A172 (cell line): ENCODE measurements at places on chromosomes 2 and 18.

DNA sequence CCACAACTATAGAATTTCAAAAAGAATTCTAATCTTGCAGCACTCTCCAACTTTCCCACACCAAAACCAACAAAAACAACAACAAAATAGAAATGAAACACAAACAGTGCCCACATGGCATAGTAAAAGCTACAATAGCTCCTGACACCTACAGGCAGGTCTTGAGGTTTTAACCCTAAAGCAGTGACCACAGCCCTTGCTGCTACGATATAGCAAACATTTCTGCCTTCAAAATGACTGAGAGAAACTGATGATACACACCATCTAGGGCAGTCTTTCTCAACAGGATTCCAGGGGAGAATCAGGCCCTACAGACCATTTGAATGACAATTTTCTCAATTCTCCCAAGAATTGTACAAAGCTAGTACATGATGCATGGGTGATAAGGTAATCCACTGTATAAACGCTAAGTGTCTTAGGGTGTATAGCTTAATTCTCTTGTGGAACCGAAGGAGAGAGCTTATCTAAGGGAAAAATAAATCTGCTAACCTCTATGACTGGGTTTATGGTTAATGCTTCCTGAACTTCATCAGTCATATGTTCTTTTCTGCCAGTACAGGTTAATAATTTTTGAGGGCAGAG, 46.5 kb downstream of the TRAK2 start:
- DNase-seq: no peak

GRCh38 chr2:183950673-183951072, 647.7 kb upstream of the ZNF804A start:
- DNase-seq: no peak

GRCh38 chr2:11057031-11057430, 98.2 kb upstream of the SLC66A3 start:
- no peak for DNase-seq

DNA sequence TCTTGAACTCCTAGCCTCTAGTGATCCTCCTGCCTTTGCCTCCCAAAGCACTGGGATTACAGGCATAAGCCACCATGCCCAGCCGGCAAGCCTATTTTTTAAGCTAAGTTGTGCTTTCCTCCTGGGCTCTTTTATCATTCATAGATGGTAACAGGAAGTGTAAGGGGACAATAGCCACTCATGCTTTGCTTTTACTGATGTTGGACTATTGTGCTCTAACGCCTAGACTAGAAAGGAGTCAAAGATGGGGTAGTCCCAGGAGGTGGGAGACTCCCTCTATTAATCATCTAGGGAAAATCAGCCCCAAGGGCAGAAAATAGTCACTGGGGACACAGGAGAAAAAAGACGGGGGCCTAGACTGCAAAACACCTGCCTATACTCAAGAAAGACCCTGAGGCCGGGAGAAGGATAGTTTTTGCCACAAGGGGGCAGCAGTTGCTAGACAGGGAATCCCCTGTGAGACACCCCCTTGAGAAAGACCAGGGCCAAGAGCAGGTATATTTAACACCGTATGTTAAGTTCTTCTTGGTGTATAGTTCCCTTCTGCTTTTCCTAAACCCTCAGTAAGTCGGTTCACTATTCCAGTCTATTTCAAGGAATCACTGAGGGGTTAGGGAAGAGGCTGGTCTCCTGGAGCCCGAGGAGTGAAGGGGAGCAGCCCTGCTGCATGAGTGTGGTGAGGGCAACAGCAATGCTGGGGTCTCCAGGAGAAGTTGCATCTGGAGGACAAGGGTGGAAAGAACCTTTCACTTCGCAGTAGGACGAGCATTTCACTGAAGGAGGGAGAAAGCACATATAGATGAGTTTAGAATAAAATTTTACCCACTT, 2.1 kb upstream of the CXCR1 start:
- DNase-seq: peak; percentile 34

DNA sequence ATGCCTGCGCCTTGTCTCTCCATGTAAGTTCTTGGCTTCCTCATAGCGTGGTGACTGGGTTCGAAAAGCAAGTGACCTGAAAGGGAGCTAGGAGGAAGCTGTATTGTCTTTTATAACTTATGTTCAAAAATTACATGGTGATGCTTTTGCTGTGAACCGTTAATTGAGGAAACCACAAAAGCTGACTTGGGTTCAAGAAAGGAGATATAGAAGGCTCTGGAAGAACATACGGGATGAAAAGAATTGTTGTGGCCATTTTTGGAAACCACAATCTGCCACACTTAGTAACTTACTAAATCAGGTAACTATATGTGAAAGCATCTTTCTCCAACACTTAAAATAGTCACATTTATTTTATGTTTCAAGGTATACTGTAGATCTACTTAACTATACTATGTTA, 177.0 kb upstream of the RBMS1 start:
- no peak for DNase-seq

DNA sequence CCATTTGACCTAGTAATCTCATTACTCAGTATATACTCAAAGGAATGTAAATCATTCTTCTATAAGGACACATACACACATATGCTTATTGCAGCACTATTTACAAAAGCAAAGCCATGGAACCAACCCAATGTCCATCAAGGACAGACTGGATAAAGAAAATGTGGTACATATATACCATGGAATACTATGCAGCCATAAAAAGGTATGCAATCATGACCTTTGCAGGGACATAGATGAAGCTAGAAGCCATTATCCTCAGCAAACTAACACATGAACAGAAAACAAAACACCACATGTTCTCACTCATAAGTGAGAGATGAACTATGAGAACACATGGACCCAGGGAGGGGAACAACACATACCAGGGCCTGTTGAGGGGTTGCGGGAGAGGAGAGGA, 214.5 kb downstream of the NBAS start:
- DNase-seq: no peak

GRCh38 chr2:233436691-233437438, 82.6 kb downstream of the DGKD start:
- DNase-seq: no peak

DNA sequence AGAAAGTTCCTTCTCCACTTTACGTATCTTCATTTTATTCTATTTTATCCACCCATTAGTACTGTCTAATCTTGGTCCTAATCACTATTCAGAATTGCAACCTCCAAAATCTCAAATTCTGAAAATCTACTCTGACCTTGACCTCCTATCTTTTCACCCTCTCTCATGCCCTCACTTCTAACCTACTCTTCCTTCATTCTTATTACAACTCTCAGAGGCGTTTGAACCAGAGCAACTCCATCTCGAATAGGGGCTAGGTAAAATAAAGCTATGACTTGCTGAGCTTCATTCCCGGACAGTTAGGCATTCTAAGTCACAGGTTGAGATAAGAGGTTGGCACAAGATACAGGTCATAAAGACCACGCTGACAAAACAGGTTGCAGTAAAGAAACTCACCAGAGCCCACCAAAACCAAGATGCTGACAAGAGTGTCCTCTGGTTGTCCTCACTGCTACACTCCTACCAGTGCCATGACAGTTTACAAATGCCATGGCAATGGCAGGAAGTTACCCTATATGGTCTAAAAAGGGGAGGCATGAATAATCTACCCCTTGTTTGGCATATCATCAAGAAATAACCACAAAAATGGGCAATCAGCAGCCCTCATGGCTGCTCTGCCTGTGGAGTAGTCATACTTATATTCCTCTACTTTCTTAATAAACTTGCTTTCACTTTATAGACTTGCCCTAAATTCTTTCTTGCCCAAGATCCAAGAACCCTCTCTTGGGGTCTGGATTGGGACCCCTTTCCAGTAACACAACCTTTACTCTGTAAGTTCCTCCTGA, 11.4 kb downstream of the CCDC88A start:
- DNase-seq: peak; percentile 70

- no peak for DNase-seq
These were observed 42.8 kb downstream of the SCRN3 start for GRCh38 chr2:174438146-174438886.

DNA sequence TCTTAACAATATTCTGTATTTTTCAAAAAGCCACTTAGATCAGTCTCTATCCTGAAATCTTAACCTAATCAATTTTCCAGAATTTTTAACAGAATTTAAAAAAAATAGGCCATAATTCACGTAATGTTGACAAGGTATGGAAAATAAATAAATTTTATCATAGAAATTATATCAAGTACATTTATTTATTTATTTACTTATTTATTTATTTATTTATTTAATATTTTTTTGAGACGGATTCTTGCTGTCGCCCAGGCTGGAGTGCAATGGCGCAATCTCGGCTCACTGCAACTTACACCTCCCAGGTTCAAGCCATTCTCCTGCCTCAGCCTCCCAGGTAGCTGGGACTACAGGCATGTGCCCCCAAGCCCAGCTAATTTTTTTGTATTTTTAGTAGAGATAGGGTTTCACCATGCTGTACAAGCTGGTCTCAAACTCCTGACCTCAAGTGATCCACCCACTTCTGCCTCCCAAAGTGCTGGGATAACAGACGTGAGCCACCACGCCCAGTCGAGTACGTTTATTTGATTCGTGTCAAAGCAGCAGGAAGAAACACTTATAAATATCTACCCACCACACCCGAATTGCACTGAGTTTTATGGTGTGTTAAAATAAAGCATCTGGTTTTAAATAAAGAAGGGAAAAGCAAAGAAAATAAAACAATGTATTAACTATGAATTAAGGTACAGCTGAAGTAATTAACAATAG, 60.1 kb downstream of the DSC3 start:
- no peak for DNase-seq

DNA sequence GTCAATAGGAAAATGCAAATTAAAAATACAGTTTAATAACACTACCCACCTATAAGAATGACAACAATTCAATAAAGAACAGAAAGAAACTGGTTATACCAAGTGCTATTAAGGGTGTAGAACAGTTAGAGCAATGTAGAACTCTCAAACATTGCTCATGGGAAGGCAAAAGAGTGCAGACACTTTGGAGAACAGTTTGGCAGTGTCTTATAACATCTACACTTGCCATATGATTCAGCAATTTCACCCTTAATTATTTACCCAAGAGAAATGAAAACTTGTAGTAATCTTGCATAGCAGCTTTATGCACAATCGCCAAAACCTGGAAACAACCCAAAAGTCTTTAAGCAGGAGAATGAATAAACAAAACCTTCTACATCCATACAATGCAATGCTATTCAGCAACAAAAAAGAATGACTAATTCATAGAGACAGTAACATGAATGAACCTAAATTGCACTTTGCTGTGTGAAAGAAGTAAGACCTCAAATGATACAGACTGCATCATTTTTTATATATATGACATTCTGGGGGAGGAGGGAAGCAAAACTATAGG, 455.2 kb downstream of the THSD7B start:
- DNase-seq: no peak

DNA sequence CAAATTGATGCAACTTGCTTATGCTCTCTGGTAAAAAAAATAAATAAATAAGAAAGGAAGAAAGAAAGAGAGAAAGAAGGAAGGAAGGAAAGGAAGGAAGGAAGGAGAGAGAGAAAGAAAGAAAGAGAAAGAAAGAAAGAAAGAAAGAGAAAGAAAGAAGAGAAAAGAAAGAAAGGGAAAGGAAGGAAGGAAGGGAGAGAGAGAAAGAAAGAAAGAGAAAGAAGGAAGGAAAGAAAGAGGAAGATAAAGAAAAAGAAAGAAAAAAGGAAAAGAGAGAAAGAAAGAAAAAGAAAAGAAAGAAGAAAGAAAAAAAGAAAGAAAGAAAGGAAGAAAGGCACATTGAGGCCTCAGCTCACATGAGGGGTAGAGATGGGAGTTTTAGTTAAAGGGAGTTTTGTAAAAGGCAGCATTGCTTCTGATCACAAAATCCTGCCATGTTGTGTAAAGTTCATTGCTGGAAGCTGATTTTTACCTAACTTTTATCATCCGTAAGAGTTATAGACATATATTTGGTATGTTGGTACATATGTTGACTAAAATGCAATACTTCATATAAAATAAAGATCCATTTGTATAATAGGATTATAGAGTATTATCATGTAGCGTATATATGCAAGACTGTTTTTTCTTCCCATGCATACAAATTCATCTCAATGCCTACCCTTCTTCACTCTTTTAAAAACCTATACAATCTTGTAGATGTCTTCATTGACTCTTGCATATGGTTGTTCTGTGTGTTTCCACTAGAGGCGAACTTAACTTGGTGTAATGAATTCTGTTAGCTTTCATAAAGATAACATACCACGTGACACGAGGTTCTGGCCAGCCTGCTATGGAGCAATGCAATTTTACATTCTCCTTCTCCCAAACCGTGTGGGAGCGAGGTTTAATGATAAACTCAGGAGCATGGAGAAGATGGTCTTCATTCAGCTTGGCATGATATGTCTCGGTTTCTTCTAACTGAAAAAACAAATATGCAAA, 32.8 kb downstream of the MYOM1 start:
- DNase-seq: no peak

- no peak for DNase-seq
These were observed 41.4 kb downstream of the FMNL2 start for GRCh38 chr2:152376385-152376784.

DNA sequence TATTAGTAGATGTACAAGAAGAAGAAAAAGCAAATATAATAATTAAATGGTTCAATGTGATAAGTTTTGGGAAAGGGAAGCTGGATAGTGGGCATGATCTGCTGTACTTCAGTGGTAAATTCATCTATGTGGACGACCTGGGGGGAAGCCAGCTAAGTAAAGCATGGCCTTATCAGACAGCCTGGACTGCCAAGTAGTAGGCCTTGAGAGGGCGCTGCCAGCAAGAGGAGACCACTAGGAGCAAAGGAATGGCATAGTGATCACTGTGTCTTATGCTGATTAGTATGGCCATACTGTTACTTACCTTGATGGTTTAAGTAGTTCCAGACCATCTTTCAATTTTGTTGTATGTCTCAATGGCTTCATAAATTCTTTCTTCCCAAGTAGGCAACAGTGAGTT, 287.6 kb downstream of the SETBP1 start:
- no peak for DNase-seq

GRCh38 chr2:239236808-239237205, 164.0 kb downstream of the HDAC4 start:
- no peak for DNase-seq

- peak; percentile 62 for DNase-seq
These were observed 4.6 kb upstream of the MLPH start for GRCh38 chr2:237482485-237482884.

DNA sequence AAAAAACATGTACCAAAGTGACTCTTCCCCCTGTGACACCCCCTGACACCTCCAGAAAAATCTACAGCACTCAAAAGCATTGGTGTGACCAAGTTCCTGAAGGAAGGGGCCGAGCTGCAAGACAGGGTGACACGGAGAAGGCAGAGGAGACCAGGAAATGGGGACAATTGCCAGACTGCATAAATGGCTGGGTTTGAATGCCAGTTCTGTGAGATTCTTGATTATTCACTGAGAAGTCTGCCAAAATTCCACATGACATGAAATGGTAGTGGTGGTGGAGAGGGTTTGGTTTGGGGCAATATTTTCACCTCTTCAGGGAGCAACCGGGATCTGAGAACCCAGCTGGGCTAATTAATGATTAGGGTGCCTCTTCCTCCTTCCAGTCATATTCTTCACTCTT, 178.5 kb downstream of the ARL4C start:
- no peak for DNase-seq
